ENCODE measurements at places on chromosomes 5 and 9.

DNA sequence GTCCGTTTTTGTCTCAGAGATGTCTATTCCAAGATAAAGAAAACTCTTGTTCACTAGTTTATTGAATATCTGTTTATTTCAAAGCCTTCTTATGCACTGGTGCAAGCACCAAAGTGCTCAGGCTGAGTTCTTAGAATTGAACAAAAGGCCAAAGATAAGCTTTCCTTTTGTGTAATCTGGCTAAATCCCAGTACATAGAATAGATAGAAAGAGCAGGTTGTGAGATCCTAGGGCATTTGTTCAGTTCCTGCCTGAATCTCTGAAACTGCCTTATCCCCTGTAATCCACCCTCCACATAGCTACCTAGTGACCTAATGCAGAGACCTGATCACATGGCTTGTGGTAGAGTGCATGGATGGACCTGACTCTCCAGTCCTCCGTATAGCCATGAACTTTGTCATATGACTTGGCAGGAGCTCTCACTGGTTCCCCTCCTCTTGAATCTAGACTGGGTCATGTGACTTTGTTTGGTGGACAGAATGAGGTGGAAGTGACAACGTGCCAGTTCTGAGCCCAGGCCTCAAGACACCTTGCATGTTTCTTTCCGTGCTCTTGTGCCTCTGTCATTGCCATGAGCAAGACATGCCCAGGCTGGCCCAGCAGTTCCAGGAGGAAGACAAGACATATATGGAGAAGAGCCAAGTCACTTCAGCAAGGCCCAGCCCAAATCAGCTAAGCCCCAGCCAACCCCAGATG, 139.3 kb upstream of the SHB start:
- DNase-seq = no peak

GRCh38 chr5:74112372-74113195, 486.6 kb downstream of the ARHGEF28 start:
- no peak for DNase-seq

GRCh38 chr5:98128271-98128670, 645.2 kb upstream of the RGMB start:
- no peak for DNase-seq

DNA sequence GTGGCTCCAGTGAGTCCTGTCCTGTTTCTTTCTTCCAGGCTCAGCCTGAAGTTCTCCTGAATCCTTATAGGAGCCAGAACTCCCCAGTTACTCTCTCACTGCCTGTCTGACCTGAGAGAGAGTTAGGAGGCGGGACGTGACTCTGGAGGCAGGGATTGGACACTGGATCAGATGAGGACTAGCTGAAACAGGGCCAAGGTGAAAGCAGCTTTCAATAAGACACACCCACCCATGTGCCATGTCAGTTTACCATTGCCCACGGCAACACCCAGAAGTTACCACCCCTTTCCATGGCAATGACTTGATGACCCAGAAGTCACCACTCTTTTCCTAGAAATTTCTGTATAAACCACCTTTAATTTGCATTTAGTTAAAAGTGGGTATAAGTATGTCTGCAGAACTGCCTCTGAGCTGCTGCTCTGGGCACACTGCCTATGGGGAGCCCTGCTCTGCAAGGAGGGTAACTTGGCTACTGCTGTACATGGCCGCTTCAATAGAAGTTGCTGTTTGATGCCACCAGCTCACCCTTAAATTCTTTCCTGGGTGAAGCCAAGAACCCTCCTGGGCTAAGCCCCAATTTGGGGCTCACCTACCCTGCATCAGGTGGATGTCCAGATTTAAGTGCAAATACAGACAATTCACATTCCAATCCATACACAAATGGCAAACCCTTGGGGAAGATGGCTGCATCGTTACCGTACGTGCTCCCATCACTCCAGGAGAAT, 13.7 kb downstream of the FCN2 start:
- DNase-seq = no peak

DNA sequence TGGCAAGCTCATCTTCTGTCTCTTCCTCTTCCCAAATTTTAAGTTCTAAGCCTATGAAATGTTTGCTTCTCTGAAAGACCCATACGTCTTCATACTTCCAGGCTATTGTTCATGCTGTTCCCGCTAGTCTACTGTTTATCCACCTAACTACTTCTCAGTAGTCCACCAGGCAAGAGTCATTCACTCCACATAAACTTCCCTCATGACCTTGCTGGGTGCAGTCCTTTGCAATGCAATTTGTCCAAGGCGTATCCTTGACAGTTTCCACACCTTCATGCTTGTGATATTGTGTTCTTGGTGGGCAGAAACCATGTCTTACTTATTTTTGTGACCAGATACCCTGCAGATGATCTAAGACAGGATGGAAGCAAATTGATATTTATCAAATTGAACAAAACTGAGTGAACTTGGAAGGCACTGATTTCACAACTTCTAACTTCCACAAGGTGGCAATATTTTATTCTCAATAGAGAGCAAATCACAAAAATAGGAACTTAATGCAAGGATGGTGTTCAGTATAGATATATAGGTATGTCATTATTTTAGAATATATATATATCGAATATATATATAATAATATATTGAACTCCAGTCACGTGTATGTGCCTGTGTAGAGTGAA, 30.3 kb downstream of the TYRP1 start:
- DNase-seq = no peak

- DNase-seq = no peak
Observed at GRCh38 chr5:83197326-83197967, 120.1 kb downstream of the XRCC4 start.

DNA sequence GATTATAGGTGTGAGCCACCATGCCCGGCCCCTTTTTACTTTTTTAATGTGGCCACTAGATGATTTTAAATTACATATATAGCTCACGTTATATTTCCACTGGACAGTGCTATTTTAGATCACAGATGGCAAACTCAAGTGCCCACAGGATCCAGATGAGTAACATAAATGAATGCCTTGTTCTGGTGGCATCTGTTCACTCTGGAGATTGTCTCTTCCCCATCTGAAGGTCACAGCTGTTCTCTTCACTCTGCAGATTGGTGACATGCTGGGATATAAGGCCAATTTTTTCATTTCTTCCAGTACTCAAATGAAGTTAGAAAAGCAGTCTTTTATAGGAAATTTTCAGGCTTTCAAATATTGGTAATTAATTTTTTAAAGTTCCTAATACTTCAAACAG, 160.1 kb downstream of the DOCK8 start:
- DNase-seq = no peak

GRCh38 chr9:134424818-134425217, 98.6 kb downstream of the RXRA start:
- no peak for DNase-seq

- DNase-seq = no peak
Observed at GRCh38 chr9:26234865-26235264, 556.6 kb upstream of the TUSC1 start.
